Vagina (tissue), 2 donors: ENCODE measurements at places on chromosomes 6 and 20. TPM values are rescaled to one million over a fixed set of nuclear protein-coding genes. Genes with fewer than 3 reads are reported as not detected.
A peak's percentile ranks its signal among the peaks of the same experiment; 100 is the strongest.

Gene OPRM1
- 0.98 TPM for total RNA-seq

Gene EPPIN
- total RNA-seq: not detected

Gene DCBLD1
- 14.2 TPM for total RNA-seq

Gene AIF1
- 25.0 TPM for total RNA-seq

Gene CLPSL2
- not detected for total RNA-seq

Gene IL17F
- not detected for total RNA-seq

Gene ADGRB3
- 2.7 TPM for total RNA-seq

Gene COL21A1
- total RNA-seq: 16.7 TPM

Gene ARMH2
- not detected for total RNA-seq

- no peak overlapping the region for H3K27ac ChIP-seq
- H3K4me1 ChIP-seq: no peaks in the 10 kb centered on the region
- H3K36me3 ChIP-seq: no peaks in the 10 kb centered on the region
- H3K27me3 ChIP-seq: no peaks in the 10 kb centered on the region
- H3K4me3 ChIP-seq: no peak overlapping the region
Observed at GRCh38 chr6:98777762-98778161, 56.6 kb upstream of the POU3F2 start.

GRCh38 chr6:138031850-138032249, 75.4 kb downstream of the PERP start:
- no peaks in the 10 kb centered on the region for H3K36me3 ChIP-seq
- no peak for DNase-seq
- H3K4me3 ChIP-seq: no peak overlapping the region
- H3K4me1 ChIP-seq: peaks cover 30% of the 10 kb centered on the region

DNA sequence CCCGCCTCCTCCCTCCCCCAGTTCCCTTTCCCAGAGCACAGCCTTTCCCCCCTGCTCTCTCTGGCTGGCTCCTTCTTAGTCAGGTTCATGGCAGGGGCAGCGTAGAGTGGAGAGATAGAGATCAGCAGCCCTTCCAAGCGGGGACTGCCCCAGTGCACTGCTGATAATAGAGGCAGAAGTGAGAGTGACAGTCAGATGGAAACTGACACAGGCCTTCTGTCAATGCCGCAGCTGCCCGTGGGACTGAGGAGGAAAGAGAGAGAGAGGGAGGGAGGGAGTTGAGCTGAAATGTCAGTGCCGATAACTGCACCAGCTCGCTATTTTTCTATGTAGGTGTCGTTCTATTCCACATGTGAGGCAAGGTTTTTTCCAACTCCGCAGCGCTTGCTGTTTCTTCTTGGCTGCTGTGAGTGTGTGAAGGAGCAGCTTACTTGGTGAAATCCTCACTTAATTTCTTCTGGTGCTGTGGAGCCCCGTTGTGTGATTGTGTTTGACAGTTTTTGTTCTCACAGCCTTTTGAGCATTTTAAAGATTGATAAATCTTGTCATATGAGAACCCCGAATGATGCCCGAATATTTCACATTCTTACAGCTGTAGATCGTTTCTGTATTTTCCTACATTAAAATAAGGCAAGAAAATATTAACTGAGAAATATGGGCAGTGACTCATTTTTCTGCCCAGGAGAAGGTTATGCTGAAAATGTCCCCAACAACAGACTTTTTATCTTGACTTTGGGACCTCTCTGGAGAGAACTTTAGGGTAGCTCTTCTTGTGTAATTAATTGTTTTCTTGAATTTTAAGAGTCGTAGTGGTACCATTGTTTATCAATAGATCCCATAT, 386.4 kb upstream of the MMS22L start:
- no peak overlapping the region for H3K27ac ChIP-seq
- H3K4me3 ChIP-seq: peak overlapping the region; percentile 2
- H3K4me1 ChIP-seq: no peaks in the 10 kb centered on the region
- H3K36me3 ChIP-seq: no peaks in the 10 kb centered on the region

DNA sequence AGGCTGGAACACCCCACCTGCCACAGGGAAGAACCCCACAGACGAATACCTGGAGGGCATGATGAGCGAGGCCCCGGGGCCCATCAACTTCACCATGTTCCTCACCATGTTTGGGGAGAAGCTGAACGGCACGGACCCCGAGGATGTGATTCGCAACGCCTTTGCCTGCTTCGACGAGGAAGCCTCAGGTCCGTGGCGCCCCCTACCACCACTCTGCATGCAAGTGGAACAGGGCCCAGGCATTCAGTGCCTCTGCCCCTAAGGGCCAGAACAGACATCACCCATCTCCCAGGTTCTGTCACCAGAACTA, 6.6 kb downstream of the MYL9 start:
- H3K27ac ChIP-seq: no peak overlapping the region
- no peak overlapping the region for H3K4me3 ChIP-seq
- peaks cover 27% of the 10 kb centered on the region for H3K4me1 ChIP-seq
- DNase-seq: no peak
- no peaks in the 10 kb centered on the region for H3K36me3 ChIP-seq

- DNase-seq: no peak
- H3K36me3 ChIP-seq: no peaks in the 10 kb centered on the region
- H3K4me3 ChIP-seq: no peak overlapping the region
- no peaks in the 10 kb centered on the region for H3K27me3 ChIP-seq
Observed at GRCh38 chr6:157758516-157759023, 64.5 kb upstream of the SNX9 start.

GRCh38 chr6:137709424-137710236, 157.4 kb upstream of the TNFAIP3 start:
- no peak overlapping the region for H3K4me3 ChIP-seq
- DNase-seq: no peak
- no peaks in the 10 kb centered on the region for H3K36me3 ChIP-seq
- no peak overlapping the region for H3K27ac ChIP-seq
- no peaks in the 10 kb centered on the region for H3K27me3 ChIP-seq

DNA sequence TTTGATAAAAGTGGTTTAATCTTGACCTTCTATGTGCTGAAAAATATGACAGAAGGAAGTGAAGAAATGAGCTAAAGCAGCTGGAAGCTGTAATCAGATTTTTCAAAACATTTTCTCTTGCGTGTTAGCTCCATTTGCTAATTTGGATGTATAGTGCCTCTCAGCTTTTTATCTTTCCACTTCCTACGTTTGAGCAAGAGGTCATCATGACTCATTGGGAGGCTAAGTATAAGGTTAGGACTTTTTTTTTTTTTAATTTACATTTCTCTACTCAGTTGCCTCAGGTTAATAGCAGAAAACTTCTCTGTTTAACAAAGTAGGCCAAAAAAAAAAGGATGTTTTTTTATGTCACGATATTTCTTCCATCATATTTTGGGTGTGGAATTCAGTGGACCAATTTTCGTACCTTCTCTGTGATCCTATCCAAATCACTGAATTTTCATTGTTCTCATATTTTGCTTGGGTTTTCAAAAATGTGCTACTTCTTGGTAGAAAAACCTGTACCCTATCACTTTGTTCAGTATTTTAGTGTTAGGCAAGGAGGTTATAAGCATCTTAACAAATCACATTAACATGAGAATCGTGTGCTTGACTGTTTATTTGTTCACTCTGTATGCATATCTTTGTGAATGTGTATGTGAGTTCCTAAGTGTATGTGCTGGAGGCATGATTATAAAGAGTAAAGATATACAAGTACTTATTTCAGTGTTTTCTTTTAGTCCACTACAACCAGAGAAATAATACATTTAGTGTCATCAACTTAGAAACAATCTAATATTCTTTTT, 1028.3 kb upstream of the EYS start:
- no peak overlapping the region for H3K27ac ChIP-seq
- no peaks in the 10 kb centered on the region for H3K4me1 ChIP-seq
- no peak for DNase-seq

DNA sequence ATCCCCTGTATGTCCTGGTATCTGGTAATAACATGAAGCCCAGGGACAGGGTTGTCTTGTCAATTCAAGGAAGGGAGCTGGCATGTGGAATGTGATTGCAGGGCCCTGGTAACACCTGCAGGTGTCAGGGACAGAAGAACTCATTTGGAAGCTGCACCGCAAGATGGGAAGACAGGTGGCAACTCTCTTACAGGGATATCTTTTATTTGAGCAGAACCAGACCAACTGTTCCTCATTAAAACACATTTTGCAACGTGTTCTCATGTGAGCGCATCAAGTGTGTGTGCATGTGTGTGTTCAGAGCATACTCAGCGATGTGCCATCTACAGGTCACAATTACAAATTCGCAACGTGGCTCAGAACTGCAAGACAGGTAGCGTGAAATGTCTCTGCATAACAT, 370.9 kb upstream of the SOX4 start:
- H3K27me3 ChIP-seq: no peaks in the 10 kb centered on the region
- DNase-seq: no peak
- H3K4me1 ChIP-seq: no peaks in the 10 kb centered on the region
- H3K4me3 ChIP-seq: no peak overlapping the region

GRCh38 chr6:55776113-55776512, 99.3 kb downstream of the BMP5 start:
- H3K4me1 ChIP-seq: no peaks in the 10 kb centered on the region
- no peak overlapping the region for H3K27ac ChIP-seq
- H3K4me3 ChIP-seq: no peak overlapping the region
- H3K36me3 ChIP-seq: no peaks in the 10 kb centered on the region
- no peak for DNase-seq
- H3K27me3 ChIP-seq: no peaks in the 10 kb centered on the region

DNA sequence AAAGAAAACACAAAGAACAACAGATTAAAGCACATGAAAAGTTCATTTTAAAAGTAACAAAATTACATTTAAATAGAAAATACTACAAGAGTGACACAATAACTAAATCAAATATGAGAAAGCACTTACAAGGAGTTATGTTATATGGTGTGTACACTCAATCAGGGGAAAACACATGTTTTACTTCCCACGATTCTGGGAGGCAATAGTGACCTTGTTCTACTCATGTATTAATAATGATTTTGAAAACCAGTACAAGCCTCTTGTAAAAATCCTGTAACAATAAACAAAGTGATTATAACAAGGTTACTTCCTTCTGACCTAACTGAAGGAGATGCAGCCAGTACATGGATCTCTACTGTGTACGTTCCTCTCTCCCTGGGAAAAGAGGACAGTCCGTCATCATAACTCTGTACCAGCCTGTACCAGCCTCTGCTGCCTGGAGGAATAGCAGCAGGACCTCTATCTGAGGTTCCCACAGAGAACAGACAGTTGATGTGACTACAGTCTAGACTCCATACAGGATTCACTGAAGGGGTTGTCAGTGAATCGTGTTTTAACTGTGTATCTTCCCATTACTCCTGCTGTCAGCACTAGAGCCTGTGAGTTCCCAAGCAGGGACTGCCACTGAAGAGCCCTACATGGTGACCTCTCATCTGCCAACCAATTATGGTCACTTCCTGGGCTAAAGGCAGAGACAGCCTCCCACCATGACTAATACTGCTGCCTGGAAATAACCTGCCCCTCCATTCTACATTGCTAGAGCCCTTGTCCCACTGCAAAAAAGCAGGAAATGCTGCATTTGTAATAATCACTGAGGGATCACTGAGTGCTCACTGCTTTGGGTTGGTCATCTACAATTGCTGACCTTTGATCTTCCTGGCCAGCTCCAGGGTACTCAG, 149.7 kb downstream of the KIF16B start:
- no peak for DNase-seq
- no peak overlapping the region for H3K27ac ChIP-seq
- H3K36me3 ChIP-seq: peaks cover 58% of the 10 kb centered on the region

DNA sequence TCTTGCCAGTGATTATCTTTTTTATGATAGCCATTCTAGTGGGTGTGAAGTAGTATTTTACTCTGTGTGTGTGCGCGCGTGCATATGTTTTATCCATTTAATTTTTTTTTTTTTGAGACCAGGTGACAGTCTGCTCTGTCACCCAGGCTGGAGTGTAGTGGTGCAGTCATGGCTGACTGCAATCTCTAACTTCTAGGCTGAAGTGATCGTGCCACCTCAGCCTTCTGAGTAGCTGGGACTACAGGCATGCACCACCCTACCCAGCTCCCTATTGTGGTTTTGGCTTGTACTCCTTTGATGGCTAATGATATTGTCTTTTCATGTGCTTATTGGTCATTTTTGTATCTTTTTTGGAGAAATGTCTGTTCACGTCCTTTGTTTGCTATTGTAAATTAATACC, 33.3 kb downstream of the ITCH start:
- H3K27ac ChIP-seq: no peak overlapping the region
- H3K36me3 ChIP-seq: peaks cover 17% of the 10 kb centered on the region
- peaks cover 7% of the 10 kb centered on the region for H3K4me1 ChIP-seq
- H3K4me3 ChIP-seq: no peak overlapping the region

- no peaks in the 10 kb centered on the region for H3K4me1 ChIP-seq
- H3K27ac ChIP-seq: no peak overlapping the region
- H3K27me3 ChIP-seq: no peaks in the 10 kb centered on the region
- H3K4me3 ChIP-seq: no peak overlapping the region
- no peak for DNase-seq
Observed at GRCh38 chr20:60381643-60382400, 423.6 kb downstream of the CDH26 start.

DNA sequence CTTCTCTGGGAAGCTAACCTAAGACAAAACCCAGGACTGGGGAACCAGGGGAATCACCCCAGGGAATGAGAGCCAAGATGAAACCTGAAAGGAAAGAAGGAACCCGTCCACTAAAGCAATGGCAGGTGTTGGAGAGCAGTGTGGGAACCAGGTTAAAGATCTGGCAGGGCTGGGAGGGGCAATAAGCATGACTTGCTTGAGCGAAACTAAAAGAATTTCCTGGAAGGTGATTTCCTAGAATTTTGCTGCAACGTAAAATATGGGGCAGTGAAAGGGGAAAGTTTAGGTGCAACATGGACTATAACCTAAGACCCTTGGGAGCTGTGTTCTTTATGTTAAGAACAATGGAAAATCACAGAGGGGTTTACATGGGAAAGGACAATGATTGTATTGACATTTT, 126.2 kb upstream of the SSTR4 start:
- no peak overlapping the region for H3K27ac ChIP-seq
- H3K4me3 ChIP-seq: no peak overlapping the region
- H3K36me3 ChIP-seq: no peaks in the 10 kb centered on the region
- DNase-seq: no peak
- H3K4me1 ChIP-seq: no peaks in the 10 kb centered on the region

DNA sequence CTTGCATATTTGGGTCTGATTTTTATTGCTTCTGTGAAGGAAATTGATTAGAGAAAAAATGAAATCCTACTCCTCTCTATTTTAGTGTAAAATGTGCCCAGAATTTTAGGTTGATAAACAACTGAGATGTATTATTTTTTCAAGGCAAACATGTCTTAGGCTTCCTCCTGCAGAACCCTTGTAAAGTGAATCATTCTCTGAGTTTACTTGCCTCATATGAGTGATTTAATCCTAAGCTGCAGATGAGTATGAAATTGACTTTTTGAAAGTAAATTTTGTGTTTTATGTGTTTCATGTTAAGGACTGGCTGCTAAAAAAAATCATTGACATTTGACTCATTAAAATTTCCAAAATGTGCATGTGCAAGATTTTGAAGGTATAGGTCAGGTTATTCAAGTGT, 138.5 kb upstream of the PHACTR1 start:
- no peak for DNase-seq
- no peaks in the 10 kb centered on the region for H3K27me3 ChIP-seq
- H3K36me3 ChIP-seq: no peaks in the 10 kb centered on the region

- H3K4me3 ChIP-seq: no peak overlapping the region
- H3K27ac ChIP-seq: no peak overlapping the region
- H3K27me3 ChIP-seq: no peaks in the 10 kb centered on the region
- no peak for DNase-seq
- no peaks in the 10 kb centered on the region for H3K4me1 ChIP-seq
Observed at GRCh38 chr6:819122-819521, 126.2 kb upstream of the EXOC2 start.
